K562 (cell line): ENCODE measurements at places on chromosomes 6 and 20.

- peak; percentile 41 for DNase-seq
Observed at GRCh38 chr20:41141153-41141815, 3.9 kb downstream of the PLCG1 start.

DNA sequence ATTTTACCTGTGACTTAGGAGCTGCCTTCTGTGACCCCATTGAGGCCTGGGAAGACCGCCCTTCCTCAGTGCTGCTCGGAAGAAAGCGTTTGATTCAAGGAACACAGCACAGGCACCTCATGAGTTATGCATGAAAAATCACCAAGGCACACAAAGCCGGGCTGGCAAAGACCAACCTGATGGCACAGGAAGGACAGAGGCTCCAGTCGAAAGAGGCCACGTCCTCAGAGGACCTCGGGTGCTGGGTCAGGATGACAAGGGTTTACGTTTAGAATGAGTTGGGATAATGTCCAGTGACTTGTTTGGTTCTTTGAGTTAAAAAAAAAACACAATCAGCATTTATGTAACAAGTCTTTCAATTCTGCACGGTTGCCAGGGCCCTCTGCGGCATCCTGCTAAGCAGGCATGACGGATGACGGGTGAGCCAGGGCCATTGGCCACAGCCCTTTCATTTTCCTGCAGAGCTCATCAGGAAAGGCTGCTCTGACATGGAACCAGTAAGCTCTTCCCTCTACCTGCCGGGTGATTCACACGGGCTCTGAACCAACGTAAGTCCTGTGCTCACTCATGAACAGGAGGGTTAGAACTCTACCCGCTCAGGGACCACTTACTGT is 112.8 kb downstream of the DACT2 start:
- DNase-seq = no peak

DNA sequence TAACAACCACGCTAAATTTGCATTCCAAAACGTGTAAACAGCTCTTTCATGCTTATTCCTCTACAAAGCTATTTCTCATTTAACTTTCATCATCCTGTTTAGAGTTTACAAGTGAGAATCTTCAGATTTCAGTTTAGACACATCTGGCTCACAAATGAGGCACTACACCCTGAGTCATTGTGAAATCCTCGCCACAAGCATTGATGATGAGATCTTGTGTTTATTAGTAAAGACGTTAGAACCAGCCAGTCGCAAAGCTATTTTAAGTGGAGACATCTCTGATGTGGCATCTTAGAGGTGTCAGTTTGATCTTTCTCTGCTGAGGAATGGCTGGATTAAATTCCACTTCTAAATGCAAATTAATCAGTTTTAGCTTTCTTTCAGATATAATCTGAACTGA is 8.3 kb upstream of the ISM1 start:
- no peak for DNase-seq

GRCh38 chr6:57087916-57088315 is 2.1 kb upstream of the ZNF451 start:
- no peak for DNase-seq

- DNase-seq = no peak
Observed at GRCh38 chr6:107560657-107561056, 70.7 kb downstream of the SOBP start.

- DNase-seq = no peak
Observed at GRCh38 chr20:3165473-3166337, 6.0 kb upstream of the FASTKD5 start.

DNA sequence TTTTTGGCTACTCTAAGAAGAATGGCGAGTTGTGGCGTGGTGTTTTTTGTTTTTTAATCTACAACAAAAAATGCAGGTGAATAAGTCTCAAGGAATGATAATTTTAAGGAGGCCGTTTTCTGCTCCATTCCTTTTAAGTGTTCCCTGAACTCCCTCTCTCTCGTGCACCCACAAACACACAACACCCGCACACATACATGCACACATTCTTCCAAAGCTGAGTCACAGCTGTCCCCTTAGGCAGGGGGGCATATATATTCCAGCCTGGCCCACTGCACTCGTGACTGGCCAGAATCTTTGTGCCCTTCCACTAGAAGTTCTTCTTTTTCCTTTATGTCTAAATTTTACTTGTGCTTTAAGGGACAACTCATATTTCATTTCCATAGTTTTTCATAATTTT is 405.7 kb downstream of the LMBRD1 start:
- no peak for DNase-seq

- no peak for DNase-seq
Observed at GRCh38 chr20:57600320-57601210, 19.7 kb downstream of the ZBP1 start.

- DNase-seq = no peak
Observed at GRCh38 chr20:23604306-23604705, 1.4 kb downstream of the CST9 start.

GRCh38 chr6:144134737-144135136 is 15.6 kb upstream of the STX11 start:
- no peak for DNase-seq

DNA sequence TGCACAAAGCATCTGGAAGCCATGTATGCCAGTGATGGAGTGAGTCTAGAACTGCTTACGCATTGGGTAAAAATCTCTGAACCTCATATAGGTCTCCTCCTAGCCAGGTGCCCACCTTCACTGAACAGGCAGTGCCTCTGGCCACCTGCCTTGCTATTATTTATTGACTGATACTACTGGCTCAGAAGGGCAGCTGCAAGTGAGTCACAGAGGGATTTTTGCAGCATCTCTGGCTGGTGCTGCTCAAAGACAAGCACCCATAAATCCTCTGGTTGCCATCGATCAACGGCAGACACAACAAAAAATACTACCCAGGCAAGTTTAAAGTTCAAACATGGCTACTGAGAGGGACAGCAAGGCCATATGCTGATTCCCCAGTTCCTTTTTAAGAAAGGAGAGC is 279.4 kb downstream of the UBE3D start:
- DNase-seq = no peak

DNA sequence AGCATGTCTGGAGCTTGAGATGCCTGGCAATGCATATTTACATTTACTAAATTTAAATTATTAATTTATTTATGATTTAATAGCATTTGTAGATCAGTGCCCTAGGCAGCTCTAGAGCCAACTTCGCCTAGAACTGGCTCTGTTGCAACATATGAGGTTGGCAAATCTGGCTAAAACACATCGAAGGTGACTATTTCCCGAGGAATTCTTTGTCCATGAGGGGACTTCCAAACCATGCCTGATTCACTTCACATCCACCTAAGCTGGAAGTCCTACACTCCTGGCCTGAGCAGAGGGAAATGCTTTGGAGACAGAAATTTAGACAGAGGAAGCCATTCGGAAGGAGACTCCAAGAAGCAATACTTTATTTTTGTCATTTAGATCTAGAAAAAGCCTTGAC is 211.0 kb upstream of the ARG1 start:
- DNase-seq = no peak

DNA sequence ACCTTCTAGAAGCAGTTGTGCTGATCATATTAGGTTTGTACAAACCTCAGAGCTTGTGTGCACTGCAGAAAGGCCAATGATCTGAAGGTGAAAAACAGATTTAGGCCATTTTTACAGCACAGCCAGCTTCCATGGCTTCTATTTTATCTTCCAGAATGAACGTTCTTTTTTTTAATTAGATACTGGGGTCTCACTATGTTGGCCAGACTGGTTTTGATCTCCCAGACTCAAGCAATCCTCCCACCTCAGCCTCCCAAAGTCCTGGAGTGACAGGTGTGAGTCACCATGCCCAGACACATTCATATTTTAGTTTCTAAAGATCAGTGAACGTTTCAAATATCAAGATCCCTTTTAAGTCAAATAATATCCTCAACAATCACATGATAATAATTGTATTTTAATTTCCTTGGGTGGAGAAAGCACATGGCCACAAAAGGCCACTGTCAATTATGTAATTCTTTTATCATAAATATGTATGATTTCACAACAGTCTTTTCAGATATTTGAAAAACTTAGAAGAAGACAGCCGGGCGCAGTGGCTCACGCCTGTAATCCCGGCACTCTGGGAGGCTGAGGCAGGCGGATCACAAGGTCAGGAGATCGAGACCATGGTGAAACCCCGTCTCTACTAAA is 326.7 kb upstream of the JARID2 start:
- DNase-seq = no peak

DNA sequence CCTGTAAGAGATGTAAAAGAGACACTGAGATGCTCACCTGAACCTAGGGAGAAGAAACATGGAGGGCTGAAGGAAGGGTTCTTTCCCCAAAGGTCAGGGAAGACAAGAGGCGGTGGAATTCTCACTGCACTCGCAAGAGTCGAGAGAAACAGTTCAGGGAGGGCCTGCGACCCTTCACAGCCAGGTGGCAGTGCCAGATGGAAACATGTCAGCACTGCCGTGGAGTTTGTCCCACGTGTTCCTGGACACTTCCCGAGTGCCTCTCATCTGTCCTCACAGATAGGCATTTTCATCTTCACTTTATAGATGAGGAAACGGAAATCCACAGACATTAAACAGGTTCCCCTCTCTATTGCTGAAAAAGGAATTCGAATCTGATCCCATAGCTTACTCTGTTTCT is 70.4 kb upstream of the SYNJ2 start:
- no peak for DNase-seq

GRCh38 chr20:62689861-62690260 is 18.8 kb upstream of the NTSR1 start:
- no peak for DNase-seq

GRCh38 chr20:47231382-47232039 is 125.0 kb downstream of the ZMYND8 start:
- DNase-seq = no peak

DNA sequence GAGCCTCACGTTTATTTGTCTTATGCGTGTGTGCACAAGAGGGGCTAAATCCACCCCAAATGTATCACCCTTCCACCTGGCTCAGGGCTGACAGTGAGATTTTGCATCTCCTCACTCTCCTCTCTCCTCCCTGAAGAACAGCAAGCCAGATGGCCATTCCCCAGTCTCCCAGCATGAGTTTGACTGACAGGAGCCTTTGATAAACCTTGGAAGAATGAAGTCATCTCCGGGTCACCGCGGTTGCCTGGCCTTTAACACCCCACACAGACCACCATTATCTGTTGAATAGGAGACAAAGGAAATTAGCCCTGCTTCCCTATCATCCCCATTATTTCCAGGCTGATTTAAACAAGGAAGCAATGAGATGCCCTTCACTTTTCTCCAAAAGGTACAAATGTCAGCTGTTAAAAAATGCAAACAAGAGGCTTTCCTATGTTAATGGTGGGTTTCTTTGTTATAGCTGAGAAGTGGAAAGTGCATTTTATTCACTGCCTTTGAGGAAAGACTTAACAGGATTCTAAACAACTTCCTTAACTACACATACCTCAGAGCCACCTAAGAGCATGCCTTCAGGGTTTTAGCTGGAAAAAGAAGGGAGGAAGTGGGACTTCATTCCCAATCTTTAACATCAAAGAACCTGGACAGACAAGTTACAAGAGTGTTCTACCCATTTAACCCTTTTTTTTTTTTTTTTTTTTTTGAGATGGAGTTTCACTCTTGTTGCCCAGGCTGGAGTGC is 524.8 kb upstream of the ID4 start:
- no peak for DNase-seq

- DNase-seq = no peak
Observed at GRCh38 chr6:14924126-14925024, 321.5 kb upstream of the JARID2 start.

DNA sequence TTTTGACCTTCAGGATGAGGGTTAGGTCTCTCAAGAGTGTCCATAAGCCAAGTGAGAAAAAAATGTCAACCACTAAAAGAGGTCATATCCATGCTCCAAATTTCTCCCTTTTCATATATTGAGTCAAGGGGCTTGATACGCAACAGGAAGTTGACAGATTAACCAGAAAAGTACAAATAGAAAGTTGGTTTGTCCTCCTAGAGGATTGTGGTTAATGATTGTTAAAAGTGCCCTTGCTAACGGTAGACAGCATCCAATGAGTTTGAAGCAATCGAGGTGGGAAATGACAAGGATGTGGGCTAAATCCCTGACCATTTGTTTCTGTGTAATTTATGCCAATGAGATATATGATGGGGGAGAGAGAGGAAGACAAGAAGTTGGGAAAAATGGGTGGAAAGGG is 18.1 kb upstream of the HBS1L start:
- no peak for DNase-seq

DNA sequence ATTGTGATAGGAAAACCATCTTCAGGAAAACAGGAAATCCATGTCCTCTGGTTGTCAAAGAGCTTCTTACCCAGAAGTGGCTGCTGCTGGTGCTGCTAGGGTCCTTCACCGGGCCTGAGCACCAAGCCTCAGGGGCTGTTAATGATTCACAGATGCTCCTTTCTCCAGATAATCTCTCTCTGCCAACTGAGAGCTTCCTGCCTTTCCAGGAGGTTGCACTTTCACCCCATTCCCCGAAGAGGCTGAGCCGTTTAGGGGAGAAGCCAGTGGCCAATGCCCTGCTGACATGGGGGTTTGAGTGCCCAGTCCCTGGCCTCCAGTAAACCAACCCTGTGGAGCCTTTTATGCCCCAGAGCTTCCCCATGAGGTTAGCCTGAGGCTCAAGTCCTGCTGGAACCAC is 122.4 kb downstream of the CBLN4 start:
- no peak for DNase-seq

DNA sequence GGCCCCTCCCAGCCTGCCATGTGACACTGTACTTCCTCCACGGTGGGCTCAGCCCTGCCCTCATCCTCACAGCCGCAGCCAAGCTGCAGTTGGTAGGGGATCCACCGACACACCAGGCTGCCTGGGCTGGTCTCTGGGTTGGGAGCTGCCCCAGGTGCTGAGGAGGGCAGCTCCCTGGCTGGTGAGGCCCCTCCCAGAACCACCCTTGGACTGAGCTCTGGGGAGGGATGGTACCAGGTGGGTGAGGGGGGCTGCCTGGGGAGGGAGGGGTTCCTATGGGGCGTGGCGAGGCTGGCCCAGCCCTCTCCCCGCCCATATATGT is 185 bp upstream of the TNFRSF6B start:
- no peak for DNase-seq

DNA sequence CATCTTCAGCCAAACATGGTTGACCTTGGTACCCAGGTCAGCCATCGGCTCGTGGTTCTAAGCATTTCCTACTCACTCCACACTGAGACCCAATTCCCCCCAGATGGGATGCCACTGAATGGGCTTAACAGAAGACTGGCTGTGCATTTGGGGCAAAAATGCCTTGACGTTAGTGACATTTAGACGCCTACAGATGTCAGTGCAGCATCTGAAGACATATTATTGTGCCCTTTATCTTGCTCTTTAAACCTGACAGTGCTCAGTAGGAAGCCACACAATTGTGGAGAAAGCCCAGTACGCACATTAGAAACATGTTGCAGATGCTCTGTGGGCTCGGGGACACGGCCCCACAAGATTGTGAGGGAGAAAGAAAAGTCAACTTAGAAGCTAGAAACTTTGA is 414.7 kb downstream of the PTPRT start:
- DNase-seq = no peak

GRCh38 chr6:163180874-163181541 is 233.5 kb upstream of the QKI start:
- peak; percentile 33 for DNase-seq
